ENCODE measurements at places on chromosomes 7 and 10.

DNA sequence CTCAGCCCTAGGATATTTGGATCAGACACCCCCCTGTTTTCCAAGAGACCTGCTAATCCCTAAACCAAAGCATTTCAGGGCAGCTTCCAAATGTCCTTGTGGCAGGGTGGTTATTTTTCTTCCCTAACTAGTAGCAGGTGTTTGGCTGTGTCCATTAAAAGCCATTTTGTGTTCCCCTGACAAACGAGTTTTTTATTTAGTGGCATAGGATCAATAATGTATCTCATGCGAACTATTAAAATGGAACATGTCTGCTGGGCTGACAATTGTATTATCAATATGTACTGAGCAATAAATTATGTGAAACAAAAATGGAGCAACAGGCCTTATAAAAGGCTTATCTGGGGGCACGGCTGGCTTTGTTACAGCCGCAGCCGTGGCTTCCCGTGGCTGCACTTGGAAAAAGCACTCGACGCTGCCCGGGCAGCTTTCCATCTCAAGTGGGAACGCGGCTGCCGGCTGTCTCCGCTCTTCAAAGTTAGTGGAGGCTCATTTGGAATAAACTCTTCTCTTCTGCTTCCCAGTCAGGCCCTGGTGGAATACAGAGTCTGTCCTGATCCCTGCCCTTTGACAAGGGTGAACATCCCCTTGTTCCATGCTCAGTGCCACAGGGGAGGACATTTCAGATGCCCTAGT lies 554.3 kb downstream of the TYW1 start:
- no peak overlapping the region for H3K4me3 ChIP-seq
- no peak overlapping the region for H3K27ac ChIP-seq
- no peak for DNase-seq
- no peaks in the 10 kb centered on the region for H3K27me3 ChIP-seq
- H3K36me3 ChIP-seq, result no peaks in the 10 kb centered on the region
- H3K4me1 ChIP-seq, result no peaks in the 10 kb centered on the region

- H3K27me3 ChIP-seq, result no peaks in the 10 kb centered on the region
- no peaks in the 10 kb centered on the region for H3K4me1 ChIP-seq
- no peak overlapping the region for H3K4me3 ChIP-seq
- no peaks in the 10 kb centered on the region for H3K36me3 ChIP-seq
Measured at GRCh38 chr10:31668326-31668725, 260.3 kb downstream of the ARHGAP12 start.

- H3K27me3 ChIP-seq, result no peaks in the 10 kb centered on the region
- H3K36me3 ChIP-seq, result no peaks in the 10 kb centered on the region
- no peaks in the 10 kb centered on the region for H3K4me1 ChIP-seq
- no peak overlapping the region for H3K4me3 ChIP-seq
Measured at GRCh38 chr10:84768132-84768531, 439.7 kb downstream of the CCSER2 start.

DNA sequence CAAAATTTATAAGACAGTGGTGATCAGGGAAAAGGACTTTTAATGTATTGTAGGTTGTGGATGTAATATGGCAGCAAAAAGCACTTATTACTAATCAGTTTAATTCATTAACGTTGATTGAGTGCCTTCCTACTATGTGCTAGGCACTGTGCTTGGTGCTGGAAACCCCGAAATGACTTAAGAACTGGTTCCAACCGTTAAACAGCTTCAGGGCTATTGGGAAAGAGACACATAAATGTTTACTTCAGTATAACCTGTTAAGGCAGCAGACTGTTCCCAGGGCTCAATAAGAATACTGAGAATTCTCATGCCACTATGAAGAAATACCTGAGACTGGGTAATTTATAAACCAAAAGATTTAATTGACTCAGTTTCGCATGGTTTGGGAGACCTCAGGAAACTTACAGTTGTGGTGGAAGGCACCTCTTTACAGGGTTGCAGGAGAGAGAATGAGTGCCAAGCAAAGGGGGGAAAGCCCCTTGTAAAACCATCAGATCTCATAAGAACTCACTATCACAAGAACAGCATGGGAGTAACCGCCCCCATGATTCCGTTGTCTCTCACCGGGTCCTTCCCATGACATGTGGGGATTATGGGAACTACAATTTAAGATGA lies 1.1 kb upstream of the SLC25A13 start:
- peaks cover 20% of the 10 kb centered on the region for H3K4me1 ChIP-seq
- DNase-seq, result no peak
- no peaks in the 10 kb centered on the region for H3K36me3 ChIP-seq
- peak overlapping the region; percentile 87 for H3K4me3 ChIP-seq
- no peak overlapping the region for H3K27ac ChIP-seq

- peaks cover 10% of the 10 kb centered on the region for H3K4me1 ChIP-seq
- DNase-seq, result no peak
- no peak overlapping the region for H3K4me3 ChIP-seq
- H3K27ac ChIP-seq, result no peak overlapping the region
- H3K36me3 ChIP-seq, result no peaks in the 10 kb centered on the region
Measured at GRCh38 chr7:36278620-36279172, 111.0 kb upstream of the ANLN start.

DNA sequence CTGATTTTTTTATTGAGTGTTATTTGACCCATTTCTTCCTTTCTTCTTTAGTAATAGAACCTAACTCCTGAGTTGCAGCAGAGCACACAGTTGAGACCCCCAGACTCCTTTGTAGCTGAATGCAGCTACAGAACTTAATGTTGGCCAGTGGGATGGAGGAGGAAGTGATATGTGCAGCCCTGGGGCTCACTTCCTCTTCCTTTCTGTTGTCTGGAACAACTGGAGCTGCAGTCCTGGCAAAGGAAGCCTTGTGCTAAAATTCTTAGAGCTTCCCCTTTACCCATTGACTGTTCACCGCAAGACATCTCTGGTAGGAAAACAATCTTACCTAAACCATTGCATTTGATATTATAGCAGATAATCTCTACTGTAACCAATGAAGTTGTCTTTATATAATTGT lies 86.6 kb downstream of the ITGB8 start:
- H3K27me3 ChIP-seq, result no peaks in the 10 kb centered on the region
- H3K4me3 ChIP-seq, result no peak overlapping the region
- H3K27ac ChIP-seq, result no peak overlapping the region
- H3K4me1 ChIP-seq, result no peaks in the 10 kb centered on the region
- DNase-seq, result no peak
- H3K36me3 ChIP-seq, result no peaks in the 10 kb centered on the region

GRCh38 chr10:117186832-117187615 lies 10.3 kb upstream of the KCNK18 start:
- peaks cover 19% of the 10 kb centered on the region for H3K27me3 ChIP-seq
- H3K27ac ChIP-seq, result no peak overlapping the region
- no peaks in the 10 kb centered on the region for H3K36me3 ChIP-seq
- DNase-seq, result no peak
- H3K4me1 ChIP-seq, result no peaks in the 10 kb centered on the region
- no peak overlapping the region for H3K4me3 ChIP-seq

GRCh38 chr7:128681794-128682537 lies 9.9 kb downstream of the GARIN1A start:
- peaks cover 4% of the 10 kb centered on the region for H3K27me3 ChIP-seq
- H3K4me1 ChIP-seq, result no peaks in the 10 kb centered on the region
- H3K36me3 ChIP-seq, result no peaks in the 10 kb centered on the region
- H3K27ac ChIP-seq, result no peak overlapping the region
- no peak for DNase-seq
- H3K4me3 ChIP-seq, result no peak overlapping the region

DNA sequence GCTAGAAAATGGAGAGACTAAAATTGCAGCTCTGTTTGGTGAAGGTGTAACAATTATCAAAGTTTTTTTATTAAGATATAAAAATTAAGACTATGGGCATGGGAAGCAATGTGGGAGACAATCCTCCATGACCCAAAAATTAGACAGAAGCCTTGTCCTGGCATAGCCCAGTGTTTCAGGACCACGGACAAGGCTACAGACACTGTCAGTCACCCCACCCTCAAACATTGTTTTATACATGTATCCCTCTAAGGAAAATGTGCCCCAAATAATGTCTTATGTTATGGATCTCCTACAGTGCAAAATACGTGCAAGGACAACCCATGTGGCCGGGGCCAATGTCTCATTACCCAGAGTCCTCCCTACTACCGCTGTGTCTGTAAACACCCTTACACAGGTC lies 24.0 kb downstream of the HABP2 start:
- no peaks in the 10 kb centered on the region for H3K4me1 ChIP-seq
- peak; percentile 48 for DNase-seq
- H3K27me3 ChIP-seq, result peaks cover 4% of the 10 kb centered on the region
- no peak overlapping the region for H3K27ac ChIP-seq
- H3K4me3 ChIP-seq, result no peak overlapping the region

DNA sequence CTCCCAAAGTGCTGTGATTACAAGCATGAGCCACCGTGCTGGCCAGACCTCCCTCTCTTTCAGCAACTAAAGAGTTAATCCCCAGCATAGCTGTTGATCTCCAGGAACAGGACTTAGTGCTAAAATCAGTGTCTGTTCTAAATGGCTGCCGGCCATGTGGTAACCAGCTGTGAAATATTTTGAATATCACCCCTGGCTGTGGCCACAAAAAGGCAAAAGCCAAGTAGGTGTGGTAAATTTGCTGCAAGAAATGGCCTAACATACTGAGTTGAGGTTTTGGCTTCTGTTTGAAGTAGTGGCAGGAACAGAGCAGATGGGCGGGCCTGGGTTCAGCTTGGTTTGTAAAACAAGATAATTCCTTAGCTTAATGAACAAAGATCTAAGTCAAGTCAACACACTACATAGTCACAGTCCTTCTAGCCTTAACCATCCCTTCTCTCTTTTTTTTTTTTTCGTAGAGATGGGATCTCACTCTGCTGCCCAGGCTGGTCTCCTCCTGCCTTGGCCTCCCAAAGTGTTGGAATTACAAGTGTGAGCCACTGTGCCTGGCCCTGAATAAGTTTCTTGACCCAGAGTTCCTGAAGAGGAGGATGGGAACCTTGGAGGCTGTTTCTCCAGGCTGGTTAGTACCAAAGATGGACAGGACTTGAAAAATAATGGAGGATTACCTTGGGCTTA lies 22.7 kb upstream of the AGFG2 start:
- peak; percentile 77 for DNase-seq
- peak overlapping the region; percentile 47 for H3K4me3 ChIP-seq
- H3K27me3 ChIP-seq, result peaks cover 4% of the 10 kb centered on the region
- no peaks in the 10 kb centered on the region for H3K36me3 ChIP-seq
- H3K4me1 ChIP-seq, result peaks cover 34% of the 10 kb centered on the region
- H3K27ac ChIP-seq, result peak overlapping the region; percentile 88

GRCh38 chr10:2980791-2981360 lies 86.5 kb upstream of the PFKP start:
- no peak for DNase-seq
- H3K4me1 ChIP-seq, result no peaks in the 10 kb centered on the region
- H3K27ac ChIP-seq, result no peak overlapping the region
- no peak overlapping the region for H3K4me3 ChIP-seq

DNA sequence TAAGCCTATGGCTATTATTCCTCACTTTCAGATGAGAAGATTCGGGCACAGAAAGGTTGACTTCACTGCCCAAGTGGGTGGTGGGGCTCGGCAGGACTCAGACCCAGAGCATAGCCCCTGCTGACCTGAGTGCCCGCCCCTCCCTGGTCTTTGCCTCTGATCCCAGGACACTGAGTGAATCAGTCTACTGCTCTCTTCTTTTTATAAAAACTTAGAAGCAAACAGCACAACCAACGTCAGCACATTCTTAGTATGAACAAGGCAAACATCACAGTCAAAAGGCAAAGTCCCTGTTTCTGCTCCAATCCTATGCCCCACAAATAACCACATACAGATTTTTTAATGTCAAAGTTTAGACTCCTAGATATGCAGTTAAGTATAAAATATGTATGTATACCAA lies 237.8 kb downstream of the ZMYND11 start:
- no peaks in the 10 kb centered on the region for H3K27me3 ChIP-seq
- no peak overlapping the region for H3K4me3 ChIP-seq

DNA sequence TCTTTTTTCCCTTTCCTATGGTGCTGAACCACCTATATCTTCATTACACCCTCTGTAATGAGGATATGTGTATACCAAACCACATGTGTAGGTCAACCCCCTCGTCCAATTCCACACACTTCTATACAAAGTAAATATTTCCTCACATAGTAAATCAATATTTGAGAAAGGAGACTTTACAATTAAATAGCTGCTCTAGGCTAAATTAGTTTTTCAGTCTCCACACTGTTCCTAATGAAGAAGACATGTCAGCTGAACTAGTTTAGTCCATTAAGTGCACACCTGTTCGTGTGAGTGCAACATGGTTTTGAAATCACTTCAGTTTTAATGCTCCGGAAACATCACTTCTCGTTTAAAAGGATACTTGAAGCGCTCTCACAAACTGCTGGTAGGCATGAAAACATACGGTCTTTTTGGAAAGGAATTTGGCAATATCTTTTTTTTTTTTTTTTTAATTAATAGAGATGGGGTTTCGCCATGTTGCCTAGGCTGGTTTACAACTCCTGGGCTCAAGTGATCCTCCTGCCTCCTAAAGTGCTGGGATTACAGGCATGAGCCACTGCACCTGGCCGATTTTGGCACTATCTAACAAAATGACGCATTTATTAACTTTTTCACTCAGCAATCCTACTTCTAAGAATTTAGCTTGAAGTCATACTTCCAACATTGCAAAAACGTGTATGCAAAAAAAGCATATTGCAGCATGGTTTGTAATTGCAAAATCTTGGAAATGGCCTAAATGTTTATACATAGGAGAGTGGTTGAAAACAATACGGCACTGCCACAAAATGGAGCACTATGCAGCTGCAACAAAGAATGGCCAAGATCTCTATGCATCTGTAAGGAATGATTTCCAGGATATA lies 2.1 kb upstream of the XRCC2 start:
- peak overlapping the region; percentile 33 for H3K4me3 ChIP-seq
- peaks cover 16% of the 10 kb centered on the region for H3K4me1 ChIP-seq
- no peak for DNase-seq
- peak overlapping the region; percentile 67 for H3K27ac ChIP-seq
- H3K27me3 ChIP-seq, result no peaks in the 10 kb centered on the region
- peaks cover 7% of the 10 kb centered on the region for H3K36me3 ChIP-seq

All from activated naive CD4-positive, alpha-beta T cell treated with anti-CD3 and anti-CD28 coated beads, Interleukin-2, amount 10 ng/mL, durations not matched to agents 7 days and 5 days (primary cell).